ENCODE measurements at places on chromosomes 13 and 19.

- no peak for DNase-seq
Measured at GRCh38 chr19:43606569-43607229, 5.2 kb upstream of the SRRM5 start.

DNA sequence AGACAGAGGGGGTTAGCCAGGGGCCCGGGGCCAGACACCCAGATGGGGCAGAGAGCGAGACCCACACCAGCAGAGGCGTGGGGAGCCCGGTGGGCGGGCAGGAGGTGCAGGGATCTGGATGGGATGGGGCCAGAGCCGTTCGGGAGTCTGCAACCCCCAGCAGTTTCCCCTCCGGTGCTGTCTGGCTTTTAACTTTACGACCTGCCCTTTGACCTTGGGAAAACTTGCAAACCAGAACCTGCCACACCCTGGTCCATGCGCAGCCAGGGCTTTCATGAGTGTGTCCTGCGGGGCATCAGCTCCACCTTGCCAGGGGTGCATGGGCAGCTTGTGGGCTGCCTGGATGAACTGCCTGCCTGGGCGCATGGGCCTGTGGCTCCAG, 9.8 kb downstream of the JOSD2 start:
- DNase-seq: no peak

- no peak for DNase-seq
Measured at GRCh38 chr13:91228940-91229339, 118.5 kb upstream of the MIR17HG start.

- DNase-seq: no peak
Measured at GRCh38 chr13:59837101-59837500, 326.6 kb downstream of the DIAPH3 start.

GRCh38 chr13:38519229-38519911, 167.5 kb upstream of the FREM2 start:
- DNase-seq: no peak

DNA sequence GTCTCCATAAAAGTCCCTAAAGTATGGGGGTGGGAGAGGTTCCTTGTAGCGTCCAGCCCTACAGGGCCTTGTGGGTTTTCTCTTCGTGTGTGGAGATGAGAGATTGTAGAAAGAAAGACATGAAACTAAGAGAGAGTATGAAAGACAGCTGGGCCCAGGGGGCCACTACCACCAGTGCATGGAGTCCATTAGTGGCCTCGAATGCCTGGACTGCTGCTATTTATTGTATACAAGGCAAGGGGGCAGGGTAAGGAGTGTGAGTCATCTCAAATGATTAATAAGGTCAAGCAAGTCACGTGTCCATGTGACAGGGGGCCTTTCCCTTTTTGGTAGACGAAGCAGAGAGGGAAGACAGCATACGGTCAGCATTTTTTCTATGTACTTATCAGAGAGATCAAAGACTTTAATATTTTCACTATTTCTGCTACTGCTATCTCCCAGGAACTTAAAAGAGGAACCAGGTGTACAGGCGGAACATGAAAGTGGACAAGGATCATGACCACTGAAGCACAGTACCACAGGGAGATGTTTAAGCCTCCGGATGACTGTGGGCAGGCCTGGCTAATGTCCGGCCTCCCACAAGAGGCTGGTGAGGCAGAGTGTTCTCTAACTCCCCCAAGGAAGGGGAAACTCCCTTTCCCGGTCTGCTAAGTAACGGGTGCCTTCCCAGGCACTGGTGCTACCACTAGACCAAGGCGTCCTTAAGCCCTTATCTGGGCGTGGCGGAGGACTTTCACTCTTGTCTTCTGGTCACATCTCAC, 25.5 kb downstream of the FGF21 start:
- peak; percentile 18 for DNase-seq

DNA sequence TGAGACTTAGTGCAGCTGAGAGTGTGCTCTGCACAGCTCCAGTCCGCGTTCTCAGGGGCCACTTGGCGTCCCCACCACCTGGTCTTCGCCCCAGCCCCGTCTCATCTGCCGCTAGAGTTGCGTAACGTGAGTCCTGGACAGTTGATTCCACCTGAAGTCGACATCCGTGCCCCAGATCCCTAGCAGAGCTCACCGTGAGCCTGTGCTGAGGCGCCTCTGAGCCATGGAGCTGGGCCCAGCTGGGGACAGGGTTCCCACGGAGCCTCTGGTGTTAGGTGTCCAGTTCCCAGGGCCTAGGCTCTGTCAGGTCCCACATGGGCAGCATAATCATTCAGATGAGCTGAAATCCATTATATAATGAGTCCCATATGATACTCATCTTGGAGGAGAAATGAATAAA, 147.1 kb upstream of the SOX1 start:
- DNase-seq: no peak

DNA sequence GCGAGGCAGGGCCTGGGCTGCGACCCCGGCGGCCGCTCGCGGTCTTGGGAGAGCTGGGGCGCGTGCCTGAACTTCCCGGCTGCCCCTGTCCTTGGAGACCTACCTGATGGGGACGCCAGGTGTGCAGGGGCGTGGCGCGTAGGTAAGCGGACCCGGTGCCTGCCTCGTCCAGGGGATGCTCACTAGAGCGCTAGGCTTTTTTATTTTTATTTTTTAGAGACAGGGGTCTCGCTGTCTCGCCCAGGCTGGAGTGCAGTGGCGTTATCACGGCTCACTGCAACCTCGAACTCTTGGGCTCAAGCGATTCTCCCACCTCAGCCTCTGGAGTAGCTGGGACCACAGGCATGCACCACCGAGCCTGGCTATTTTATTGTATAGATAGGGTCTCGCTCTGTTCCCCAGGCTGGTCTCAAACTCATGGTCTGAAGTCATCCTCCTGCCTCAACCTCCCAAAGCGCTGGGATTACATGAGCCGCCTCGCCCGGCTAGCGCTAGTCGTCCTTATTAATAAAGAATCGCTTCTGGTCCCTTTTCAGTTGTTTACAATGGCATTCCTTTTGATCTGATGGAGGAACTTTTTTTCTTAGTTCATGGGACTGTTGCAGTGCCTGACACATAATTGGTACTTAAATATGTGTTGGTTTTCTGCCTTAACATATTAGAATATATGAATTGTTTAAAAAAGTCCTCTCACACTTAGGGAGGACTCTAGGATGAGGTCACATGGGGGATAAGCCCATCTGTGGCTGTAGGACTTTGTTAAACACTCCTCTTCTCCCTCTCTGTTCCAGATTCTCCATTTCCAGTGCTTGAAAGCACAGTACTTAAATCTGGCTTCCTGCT, 812 bp downstream of the DPY19L3 start:
- DNase-seq: no peak

DNA sequence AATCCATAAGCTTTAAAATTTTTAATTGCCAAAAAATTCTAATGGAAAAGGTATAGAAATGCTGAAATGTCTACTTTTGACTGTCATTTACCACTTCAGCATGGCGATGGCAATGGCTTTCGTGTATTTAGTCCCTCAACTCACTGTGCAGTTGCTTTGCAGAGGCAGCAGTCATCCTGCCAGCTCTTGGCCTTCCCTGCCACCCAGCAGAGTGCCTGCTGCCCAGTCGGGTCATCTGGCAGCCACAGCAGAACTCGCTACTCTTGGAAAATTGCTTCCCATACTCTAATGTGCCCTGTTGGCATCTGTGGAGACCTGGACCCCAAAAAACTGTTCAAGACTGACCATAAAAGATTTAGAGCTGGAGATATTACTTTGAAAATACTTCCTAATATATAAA, 383.2 kb downstream of the UQCRFS1 start:
- no peak for DNase-seq

GRCh38 chr13:110280985-110281688, 25.8 kb downstream of the COL4A1 start:
- no peak for DNase-seq

GRCh38 chr19:30064771-30065494, 122.9 kb downstream of the URI1 start:
- DNase-seq: no peak

DNA sequence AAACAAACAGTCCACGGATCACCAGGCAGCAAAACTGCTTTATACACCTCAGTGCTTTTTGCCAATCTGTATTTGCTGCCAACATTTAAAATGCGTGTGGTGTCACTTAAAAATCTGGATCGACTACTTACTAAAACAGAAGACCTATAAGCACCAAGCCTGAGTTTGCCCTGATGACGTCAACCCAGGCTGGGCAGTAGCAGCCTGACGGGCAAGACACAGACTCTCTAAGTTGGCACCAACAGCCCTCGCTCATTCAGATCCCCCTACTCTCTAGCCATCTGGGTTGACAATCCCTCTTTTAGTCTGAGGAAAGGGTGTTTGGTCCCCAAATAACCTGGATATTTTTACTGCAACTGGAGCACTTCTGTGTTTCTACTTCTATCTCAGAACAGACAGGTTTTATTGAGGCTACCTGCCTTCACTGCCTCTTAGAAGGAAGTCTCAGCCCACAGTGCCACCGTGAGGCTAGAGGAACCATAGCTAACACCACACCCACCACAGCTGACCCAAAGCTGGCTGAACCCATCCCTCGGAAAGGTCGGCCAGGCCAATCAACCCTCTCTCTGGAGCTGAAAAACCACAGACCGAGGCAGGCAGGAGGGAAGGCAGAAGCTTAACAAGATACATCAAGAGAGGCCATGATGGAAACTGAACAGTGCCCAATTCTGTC, 6.9 kb downstream of the SUGP2 start:
- DNase-seq: no peak

DNA sequence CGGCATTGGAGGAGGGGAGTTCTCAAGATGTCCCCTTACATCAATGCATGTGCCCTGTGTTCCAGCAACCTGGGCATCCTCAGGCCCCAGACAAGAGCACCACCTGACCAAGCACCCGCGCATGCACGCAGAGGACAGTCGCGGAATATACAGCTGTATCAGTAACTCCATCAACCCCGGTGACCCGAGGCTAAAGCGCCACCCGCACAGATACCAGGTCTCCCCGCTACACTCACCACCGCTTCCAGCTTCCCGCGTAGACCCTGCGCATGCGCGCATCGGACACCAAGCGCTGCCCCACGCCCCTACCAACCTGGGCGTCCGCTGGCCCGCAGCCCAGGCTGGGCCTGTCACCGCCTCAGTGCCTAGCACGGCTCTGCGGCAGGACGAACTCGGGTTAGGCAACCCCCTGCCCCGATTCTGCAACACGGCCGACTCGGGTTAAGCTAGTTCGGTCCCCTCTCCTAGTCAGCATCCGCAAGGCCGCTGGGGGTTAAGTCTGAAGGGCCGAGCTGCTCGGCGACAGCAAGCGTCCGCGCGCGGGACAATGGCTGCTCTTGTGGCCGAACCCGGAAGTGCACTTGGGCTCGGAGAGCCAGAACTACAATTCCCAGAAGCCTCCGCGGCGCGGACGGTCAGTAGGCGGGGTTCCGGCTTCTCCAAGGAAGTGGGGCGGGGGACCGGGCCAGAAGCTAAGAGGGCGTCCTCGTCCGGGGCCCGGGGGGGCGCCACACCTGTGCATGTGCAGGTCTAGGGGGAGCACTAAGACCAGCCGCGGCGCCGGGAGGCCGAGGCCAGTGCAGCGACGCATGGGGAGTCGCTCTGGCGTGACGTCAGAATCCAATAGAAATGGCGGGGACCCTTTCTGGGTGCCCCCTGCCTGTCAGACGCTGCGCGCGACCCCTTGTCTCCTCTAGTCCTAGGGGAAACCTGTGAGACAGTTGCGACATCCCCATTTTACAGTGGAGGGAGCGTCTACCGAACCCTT, at the start of gene ZNF180:
Gene ZNF180, minus strand, starts transcription at position 561 of the 988 bp plus-strand sequence. CDS start 3,188 bp downstream, outside the sequence.
- DNase-seq: peak; percentile 96

DNA sequence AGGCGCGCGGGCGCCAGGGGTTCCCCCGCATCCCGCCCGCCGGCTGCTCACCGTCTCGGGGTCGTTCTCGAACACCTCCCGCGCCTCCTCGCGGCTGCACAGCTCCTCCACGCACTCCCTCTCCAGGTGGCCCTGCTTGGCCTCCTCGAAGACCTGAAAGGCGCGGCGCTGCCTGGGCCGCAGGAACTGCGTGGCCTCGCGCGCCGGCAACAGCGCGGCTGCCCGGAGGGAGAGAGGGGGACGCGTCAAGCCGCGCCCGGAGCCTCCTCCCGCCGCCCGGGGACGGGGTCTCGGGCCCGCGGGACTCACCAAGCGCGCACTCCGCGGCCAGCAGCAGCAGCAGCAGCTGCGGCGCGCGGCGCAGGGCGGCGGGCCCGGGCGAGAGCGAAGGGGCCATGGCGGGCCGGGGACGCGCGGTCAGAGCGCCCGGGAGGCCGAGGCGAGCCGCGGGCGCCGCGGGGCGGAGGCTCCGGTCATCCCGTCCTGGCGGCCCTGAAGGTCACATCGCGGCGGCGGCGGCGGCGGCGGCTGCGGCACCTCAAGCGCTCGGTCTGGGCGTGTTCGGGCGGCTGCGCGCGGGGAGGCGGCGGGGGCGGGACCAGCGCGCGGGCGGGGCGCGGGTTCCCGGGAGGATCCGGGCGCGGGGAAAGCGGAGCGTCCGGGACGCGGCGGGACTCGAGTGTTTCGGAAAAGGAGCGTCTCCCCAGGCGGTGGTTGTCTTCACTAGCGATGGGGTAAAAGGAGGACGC, at the start of gene GAS6:
Gene GAS6, minus strand, starts transcription at position 553 of the 749 bp plus-strand sequence. Its CDS starts 156 bp downstream, at position 397.
- DNase-seq: peak; percentile 69

GRCh38 chr13:75689686-75690085, 53.6 kb downstream of the LMO7 start:
- no peak for DNase-seq

- no peak for DNase-seq
Measured at GRCh38 chr19:38250821-38251563, 5.2 kb downstream of the PPP1R14A start.

- DNase-seq: no peak
Measured at GRCh38 chr19:15923702-15924101, 10.6 kb downstream of the CYP4F11 start.

DNA sequence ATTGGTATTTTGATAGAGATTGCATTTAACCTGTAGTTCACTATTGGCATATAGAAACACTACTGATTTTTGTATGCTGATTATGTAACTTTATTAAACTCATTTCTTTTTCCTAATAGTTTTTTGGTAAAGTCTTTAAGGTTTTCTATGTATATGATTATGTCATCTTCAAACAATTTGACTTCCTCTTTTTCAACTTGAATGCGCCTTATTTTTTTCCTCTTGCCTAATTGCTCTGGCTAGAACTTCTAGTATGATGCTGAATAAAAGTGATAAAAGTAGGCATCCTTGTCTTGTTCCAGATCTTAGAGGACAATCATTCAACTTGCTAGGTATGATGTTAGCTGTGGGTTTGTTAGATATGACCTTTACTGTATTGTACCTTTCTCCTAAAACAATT, 1034.9 kb downstream of the PCDH9 start:
- no peak for DNase-seq

- DNase-seq: no peak
Measured at GRCh38 chr13:61107989-61108388, 307.7 kb downstream of the PCDH20 start.

DNA sequence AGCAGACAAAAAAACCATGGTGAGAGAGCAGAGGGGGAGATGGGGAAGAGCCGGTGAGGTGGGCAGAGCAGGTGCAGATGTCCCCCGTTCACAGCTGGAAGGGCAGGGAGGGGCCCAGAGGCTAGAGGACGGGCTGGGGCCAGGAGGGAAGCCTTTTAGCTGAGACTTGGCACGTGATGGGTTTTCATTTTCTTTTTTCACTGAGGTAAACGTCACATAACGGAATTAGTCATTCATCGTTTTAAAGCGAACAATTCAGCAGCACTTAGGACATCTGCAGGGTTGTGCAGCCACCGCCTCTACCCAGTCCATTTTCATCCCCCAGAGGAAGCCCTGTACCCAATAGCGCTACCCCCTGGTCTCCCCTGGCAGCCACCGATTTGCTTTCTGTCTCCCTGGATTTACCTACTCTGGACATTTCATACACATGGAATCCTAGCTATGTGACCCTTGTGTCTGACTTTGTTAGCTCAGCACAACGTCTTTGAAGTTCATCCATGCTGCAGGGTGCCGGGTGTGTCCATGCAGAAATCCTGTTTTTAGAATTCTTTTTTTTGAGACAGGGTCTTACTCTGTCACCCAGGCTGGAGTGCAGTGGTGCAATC, 16.0 kb upstream of the EMC10 start:
- peak; percentile 19 for DNase-seq

Measured in MM.1S (cell line).